Fibroblast of gingiva (primary cell): ENCODE measurements at places on chromosomes 13 and 19.

- no peak for DNase-seq
Observed at GRCh38 chr13:97492257-97492656, 58.3 kb downstream of the RAP2A start.

DNA sequence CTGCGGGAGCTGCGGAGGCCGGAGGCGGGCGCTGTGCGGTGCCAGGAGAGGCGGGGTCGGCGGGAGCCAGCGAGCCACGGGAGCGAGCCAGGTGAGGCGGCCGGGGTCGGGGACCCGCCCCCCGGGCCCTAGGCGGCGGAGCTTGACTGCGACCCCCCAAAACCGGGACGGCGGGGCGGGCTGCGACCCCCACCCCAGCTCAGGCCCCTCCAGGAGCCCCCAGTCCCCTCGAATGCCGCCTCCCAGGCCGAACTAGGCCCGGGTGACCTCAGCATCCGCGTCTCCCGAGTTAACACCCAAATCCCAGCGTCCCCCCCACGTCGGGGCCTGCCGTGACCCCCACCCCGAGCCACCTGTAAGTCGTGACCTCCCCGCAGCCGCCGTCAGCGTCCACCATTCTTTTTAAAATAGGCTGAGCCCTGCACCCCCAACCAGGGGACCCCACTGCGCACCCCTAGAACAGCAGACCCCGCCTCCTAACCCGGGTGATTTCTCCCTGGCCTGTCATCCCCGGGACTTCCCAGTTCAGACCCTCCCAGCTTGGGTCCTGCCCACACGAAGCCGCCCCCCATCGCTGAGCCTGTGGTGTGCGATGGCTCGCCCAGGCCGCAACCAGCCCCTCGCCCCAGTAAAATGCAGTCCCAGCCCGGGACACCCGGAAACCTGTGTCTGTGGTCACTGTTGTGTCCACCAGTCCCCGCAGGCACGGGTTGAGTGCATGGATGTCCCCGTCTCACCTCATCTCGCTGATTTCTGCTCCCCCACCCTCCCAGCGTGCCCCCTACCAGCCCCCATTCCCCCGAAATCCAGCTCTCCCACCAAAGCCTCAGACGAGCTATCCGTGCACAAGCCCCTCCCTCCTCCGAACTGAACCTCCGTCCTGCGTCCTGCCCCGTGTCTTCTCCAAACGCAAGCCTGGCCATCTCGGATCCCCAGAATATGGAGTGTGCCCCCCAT lies 551 bp downstream of the FZR1 start:
- no peak for DNase-seq

- no peak for DNase-seq
Observed at GRCh38 chr13:101846701-101847100, 394.2 kb downstream of the ITGBL1 start.

- DNase-seq, result no peak
Observed at GRCh38 chr19:38617764-38618589, at the start of gene MAP4K1. Gene MAP4K1 (minus strand): TSS chr19:38617953. CDS start chr19:38617895, 58 bp downstream.

DNA sequence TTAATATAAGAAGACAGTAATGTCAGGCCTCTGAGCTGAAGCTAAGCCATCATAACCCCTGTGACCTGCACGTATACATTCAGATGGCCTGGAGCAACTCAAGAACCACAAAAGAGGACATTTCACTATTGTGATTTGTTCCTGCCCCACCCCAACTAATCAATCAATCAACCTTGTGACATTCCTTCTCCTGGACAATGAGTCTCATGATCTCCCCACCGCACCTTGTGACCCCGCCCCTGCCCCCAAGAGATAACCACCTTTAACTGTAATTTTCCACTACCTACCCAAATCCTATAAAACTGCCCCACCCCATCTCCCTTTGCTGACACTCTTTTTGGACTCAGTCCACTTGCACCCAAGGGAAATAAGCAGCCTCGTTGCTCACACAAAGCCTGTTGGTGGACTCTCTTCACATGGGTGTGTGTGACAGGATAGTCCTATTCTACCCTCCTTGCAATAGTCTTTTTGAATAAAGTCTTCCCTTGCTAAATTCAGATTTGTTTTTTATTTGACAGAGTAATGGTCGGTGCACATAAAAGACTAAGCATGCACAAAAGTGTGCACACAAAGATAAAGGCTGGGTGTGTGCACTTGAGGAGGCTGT lies 14.0 kb downstream of the CD70 start:
- no peak for DNase-seq

DNA sequence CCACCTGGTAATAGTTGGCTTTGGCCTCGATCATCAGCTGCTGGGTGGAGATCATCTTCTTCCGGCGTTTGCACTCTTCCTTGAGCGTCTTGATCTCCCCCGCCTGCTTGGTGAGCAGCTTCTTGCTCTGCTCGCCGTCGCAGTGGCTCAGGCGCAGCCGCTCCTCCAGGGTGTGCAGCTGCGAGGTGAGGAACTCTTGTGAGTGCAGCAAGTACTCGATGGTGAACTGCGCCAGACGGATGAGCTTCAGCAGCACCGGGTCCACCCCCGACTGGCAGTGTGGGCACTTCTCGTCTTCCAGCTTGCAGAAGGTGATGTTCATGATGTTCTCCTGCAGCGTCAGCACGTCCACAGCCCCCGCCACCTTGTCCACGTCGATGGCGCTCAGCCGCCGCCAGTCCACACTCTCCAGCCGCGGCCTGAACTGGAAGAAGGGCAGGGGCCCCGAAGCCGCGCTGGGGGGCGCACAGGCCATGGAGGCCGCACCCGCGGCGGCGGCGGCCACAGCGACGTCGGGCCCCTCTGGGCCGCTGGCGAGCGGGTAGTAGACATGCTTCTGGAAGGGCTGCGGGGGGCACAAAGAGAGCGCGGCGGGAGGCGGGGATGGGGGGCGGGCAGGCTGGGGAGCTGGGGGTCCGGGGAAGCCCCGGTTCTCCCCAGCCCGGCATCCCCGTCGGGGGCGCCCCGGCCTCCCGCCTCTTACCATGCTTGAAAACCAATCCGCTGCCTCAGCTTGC lies 3.0 kb downstream of the DZIP1 start:
- peak; percentile 47 for DNase-seq

GRCh38 chr19:52070496-52070895 lies 21.9 kb upstream of the ZNF432 start:
- no peak for DNase-seq

DNA sequence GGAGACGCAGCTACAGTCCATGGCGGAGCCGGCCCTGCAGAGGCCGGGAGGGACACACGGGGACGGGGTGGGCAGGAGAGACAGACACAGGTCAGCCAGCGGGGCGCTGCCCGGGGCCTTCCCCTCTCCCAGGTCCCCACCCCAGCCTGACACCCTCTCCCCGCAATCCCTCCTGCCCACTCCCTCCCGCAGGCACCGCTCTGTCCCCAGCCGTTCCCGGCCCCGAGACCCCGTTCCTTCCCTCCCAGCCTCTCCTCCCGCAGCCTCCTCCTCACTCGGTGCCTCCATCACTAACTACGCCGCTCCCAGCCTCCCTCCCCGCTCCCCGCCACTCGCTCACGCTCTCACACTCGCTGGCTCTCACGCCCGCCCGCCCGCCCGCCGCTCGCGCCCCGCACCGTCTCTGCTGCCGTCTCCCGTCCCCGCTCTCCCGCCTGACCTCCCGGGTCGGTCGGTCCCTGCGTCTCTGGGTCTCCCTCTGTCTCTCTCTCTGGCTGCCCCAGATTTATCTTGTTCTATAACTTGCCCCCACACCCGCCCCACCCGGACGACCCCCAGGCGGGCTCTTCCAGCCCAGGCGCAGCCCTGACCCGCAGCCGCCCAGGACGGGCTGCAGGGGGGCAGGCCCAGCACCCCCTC lies 15.2 kb downstream of the ERFL start:
- no peak for DNase-seq

GRCh38 chr13:99980824-99981734 lies 505 bp upstream of the ZIC2 start:
- DNase-seq, result no peak

- DNase-seq, result no peak
Observed at GRCh38 chr13:102903659-102904407, 58.0 kb downstream of the ERCC5 start.

- DNase-seq, result no peak
Observed at GRCh38 chr19:35710784-35711723, 6.7 kb downstream of the ZBTB32 start.

DNA sequence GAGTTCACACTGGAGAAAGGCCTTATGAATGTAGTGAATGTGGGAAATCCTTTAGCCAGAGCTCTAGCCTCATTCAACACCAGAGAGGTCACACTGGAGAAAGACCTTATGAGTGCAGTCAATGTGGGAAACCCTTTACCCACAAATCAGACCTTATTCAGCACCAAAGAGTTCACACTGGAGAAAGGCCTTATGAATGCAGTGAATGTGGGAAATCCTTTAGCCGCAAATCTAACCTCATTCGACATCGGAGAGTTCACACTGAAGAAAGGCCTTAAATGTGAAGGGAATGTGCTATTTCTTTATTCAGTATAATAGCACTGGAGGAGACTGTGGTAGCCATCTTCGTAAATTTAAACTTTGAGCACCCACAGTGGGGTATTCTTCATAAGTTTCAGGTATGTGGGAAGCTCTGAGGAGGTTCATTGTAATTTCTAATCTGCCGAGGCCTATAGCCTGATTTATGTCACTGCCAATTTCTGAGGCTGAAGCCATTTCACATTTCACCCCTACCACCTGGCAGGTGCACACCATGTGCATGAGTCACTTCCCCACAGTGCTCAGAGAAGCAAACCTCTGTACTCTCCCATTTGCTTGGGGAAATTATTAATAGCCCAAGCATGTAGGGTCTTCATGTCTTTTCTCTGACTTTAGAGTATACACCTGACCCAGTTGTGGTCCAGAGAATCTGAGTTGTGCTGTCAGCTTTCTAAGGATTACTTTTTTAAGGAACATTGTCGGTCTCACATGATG lies 6.4 kb downstream of the ZNF551 start:
- no peak for DNase-seq

GRCh38 chr19:41409288-41409687 lies 11.7 kb downstream of the BCKDHA start:
- DNase-seq, result no peak

- DNase-seq, result peak; percentile 44
Observed at GRCh38 chr19:15332311-15332996, at the start of gene BRD4. Gene BRD4 (minus strand): TSS chr19:15332539. CDS start chr19:15273099, 59,440 bp downstream.

GRCh38 chr19:30289336-30289735 lies 82.8 kb upstream of the ZNF536 start:
- DNase-seq, result no peak

DNA sequence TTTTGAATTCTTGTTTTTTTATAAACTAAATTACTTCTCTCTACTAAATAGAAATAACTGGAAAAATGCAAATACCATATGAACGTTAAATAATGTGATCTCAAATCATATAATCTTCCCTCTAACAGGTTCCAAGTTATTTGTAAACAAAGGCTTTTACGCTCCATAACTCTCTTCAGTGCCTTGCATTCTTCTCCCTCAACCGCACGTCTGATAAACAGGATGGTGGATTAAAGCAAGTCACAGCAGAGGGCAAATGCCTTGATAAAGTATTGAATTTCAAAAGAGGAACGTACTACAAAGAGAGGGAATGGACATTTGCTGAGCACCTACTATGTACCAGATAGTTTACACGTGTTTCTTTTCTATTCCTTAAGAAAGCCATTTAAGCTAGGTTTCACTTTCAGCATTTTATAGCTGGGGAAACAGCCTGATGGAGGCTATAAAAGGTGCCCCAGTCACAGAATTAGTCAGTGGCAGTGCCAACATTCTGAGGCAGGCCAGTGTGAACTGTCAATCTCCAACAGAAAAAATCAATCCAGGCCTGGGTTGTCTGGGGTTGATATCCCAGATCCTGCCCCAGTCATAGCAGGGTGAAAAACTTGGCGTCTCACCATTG lies 15.8 kb downstream of the MRPS31 start:
- DNase-seq, result no peak

- no peak for DNase-seq
Observed at GRCh38 chr13:103961784-103962183, 895.6 kb upstream of the SLC10A2 start.

- no peak for DNase-seq
Observed at GRCh38 chr13:22114630-22115311, 443.9 kb downstream of the FGF9 start.

GRCh38 chr19:41297628-41298347 lies 12.2 kb upstream of the CCDC97 start:
- no peak for DNase-seq

- DNase-seq, result no peak
Observed at GRCh38 chr19:54281007-54281728, at the start of gene LILRB2. Gene LILRB2 (minus strand): TSS chr19:54281110. CDS start chr19:54280496, 614 bp downstream.

GRCh38 chr13:22812793-22813192 lies 368.0 kb upstream of the SGCG start:
- DNase-seq, result no peak

DNA sequence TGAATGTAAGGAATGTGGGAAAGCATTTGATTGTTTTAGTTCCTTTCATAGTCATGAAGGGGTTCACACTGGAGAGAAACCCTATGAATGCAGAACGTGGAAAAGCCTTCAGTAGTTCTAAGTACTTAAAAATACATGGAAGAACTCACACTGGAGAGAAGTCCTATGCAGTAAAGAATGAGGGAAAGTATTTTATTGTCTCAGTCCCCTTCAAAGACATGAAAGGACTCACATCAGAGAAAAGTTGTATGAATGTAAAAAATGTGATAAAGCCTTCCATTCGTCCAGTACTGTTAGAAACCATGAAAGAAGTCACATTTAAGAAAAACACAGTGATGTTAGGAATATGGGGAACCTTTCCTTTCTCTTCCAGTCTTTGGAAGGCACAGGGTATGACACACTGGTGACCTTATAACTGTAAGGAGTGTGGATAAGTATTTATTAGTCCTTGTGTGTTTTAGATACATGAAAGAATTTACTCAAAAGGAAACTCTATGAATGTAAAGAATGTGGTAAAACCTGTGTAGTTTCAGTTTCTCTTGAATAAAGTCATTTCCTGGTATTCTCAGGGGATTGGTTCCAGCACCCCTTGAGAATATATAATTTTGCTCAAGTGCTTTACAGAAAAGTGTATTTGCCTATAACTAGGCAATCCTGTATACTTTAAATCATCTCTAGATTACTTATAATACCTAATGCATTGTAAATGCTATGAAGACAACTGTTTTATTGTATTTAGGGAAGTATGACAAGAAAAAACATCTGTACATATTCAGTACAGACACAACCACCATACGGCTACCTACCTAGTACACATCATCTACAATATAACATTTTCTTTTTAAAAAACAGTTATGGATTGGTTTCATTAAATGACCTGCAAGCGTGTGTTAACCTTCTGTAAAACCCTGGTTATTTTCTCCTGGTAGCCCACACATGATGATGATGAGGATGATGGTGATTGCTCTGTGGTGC lies 52.8 kb downstream of the ZNF823 start:
- no peak for DNase-seq

GRCh38 chr19:35066691-35067563 lies 25.4 kb downstream of the HPN start:
- peak; percentile 74 for DNase-seq

- no peak for DNase-seq
Observed at GRCh38 chr13:54373211-54373610, 1344.6 kb downstream of the OLFM4 start.

GRCh38 chr13:33690354-33690753 lies 127.6 kb upstream of the RFC3 start:
- no peak for DNase-seq

GRCh38 chr19:39595950-39596349 lies 6.4 kb upstream of the LGALS13 start:
- DNase-seq, result no peak

- no peak for DNase-seq
Observed at GRCh38 chr13:108629181-108629752, at the start of gene MYO16. Gene MYO16 (plus strand): TSS chr13:108629611. CDS start chr13:108629845, 234 bp downstream.

GRCh38 chr13:45108716-45109101 lies 11.6 kb upstream of the GTF2F2 start:
- no peak for DNase-seq
